Hematopoietic multipotent progenitor cell (in vitro differentiated cells): ENCODE measurements at places on chromosomes 4 and X. TPM values are rescaled to one million over a fixed set of nuclear protein-coding genes. Genes with fewer than 3 reads are reported as not detected.
A peak's percentile ranks its signal among the peaks of the same experiment; 100 is the strongest.

DNA sequence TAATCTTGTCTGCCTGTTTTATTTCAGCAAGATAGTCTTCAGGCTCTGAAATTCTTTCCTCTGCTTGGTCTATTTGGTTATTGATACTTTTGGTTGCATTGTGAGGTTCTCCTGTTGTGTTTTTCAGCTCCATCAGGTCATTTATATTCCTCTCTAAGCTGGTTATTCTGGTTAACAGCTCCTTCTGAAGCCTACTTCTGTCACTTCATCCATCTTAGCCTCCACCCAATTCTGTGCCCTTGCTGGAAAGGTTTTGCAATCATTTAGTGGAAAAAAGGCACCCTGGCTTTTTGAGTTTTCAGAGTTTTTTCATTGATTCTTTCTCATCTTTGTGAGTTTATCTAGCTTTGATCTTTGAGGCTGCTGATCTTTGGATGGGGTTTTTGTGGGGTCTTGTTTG, 647.7 kb downstream of the SPRY1 start:
- DNase-seq = no peak

DNA sequence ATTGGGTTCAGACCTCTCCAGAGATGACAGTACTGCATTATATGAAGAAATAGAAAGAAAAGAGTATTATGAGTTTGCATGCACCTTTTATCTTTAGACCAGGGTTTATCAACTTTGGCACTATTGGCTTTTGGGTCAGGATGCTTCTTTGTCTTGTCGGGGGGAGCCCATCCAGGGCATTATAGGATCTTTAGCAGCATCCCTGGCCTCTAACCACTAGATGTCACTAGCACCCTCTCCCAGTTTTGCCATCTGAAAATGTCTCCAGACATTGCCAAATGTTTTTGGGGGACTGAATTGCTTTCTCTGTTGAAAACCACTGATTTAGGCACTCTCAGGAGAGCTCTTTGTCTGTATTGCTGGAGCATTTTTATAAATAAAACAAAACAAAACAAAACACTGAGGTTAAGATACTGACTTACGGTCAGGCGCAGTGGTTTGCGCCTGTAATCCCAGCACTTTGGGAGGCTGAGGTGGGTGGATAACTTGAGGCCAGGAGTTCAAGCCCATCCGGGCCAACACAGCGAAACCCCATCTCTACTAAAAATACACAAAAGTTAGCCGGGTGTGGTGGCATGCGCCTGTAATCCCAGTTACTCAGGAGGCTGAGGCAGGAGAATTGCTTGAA, 23.6 kb downstream of the CA5B start:
- DNase-seq = peak; percentile 44

The LDB2 gene
- under 0.01 TPM for total RNA-seq

The APBB2 gene
- total RNA-seq = 0.81 TPM

The STPG2 gene
- 0.54 TPM for total RNA-seq
